ENCODE measurements at places on chromosomes 11 and 22.

- DNase-seq: peak; percentile 16
These were observed 2.5 kb upstream of the RASGRP2 start for GRCh38 chr11:64746486-64746885.

- DNase-seq: no peak
These were observed 30.1 kb upstream of the CSNK1E start for GRCh38 chr22:38347181-38347943.

- DNase-seq: no peak
These were observed 2.1 kb downstream of the SMIM38 start for GRCh38 chr11:69157822-69158231.

GRCh38 chr11:119236490-119236889, 30.4 kb downstream of the CBL start:
- DNase-seq: no peak

- DNase-seq: peak; percentile 74
These were observed 56.7 kb downstream of the TP53I11 start for GRCh38 chr11:44893846-44894617.

DNA sequence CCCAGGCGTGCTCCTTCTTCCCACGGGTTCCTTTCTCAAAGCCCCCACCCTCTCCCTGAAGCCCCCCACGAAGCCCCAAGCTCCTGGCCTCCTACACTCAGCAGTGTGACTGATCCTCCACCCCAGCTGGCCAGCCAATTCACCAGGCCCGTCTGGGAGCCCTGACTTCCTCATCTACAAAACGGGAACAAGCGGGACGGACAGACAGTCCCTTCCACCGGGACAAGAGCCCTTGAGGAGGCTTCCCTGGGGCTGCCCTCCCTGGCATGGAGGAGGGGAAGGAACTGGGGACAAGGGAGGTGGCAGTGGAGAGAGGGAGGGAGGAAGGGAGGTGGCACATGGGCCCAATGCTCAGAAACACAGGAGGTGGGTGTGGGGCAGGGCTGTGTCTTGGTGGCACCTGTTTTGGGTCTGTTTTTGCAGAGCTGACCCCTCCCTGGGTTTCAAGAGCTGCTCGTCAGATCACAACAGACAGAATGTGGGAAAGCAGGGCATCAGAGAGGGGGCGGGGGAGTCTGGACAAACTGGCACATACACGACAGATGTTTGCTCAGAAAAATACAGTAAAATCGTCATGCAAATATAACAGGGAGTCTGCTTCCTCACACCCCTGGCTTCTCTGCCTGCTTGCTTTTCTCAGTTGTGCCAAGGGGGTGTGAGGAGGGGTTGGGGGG, 56.8 kb downstream of the ELFN2 start:
- DNase-seq: no peak

DNA sequence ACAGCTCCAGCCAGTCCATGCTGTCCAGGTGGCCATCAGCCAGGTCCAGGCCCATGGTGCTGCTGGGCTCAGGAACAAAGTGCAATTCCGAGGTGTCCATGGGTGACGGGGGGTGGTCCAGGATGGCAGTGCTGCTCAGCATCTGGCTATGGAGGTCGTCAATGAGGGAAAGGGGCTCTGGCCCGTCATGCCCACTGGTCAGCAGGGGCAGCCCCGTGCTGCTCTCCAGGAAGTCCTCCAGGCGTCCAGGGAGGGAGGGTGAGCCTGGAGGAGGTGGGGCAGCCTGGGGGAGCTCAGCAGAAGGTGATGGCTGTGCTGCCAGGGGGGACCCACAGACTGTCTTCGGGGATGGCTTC, 41.1 kb downstream of the SGSM3 start:
- no peak for DNase-seq

DNA sequence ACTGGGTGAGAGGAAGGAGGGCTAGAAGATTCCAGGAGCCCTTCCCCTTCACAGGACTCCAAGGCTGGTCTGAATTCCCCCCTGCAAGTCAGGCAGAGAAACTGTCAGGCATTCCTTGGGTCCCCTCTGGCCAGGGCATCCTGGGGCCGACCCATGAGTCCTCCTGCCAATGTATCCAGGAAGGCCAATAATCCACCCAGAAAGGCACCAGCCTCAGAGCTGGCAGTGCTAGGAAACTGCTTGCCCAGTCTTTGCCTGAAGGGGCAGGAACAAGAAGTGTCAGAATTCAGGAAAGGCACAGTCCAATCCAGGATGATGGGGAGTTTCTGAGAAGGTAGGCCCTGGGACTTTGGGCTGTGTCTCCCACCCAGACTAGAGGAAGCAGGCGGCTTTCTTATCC, 41.0 kb downstream of the BUD13 start:
- DNase-seq: no peak

DNA sequence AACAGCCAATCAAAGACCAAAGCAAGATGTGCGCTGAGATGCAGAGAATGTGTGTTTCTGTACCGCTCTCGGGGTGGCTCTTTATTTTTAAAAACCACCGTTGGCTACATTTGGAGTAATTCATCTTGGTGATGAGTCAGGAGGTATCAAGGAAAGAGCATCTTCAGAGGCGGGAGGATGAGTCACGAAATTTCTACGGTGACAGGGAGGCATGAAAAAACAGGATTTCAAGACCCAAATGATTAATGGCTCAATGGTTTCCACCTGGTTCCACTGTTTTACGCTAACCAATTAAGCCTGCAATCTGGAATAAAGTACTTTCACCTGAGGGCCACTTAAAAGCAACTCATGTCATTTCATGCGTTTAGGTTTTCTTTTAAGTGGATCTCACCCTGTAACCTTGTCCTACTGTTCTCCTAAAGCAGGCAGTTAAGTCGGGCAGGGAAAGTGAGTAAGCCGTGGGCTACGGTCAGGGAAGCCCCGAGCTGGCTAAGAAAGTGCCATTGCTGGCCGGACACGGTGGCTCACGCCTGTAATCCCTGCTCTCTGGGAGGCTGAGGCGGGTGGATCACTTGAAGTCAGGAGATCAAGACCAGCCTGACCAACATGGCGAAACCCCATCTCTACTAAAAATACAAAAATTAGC, 74.6 kb downstream of the CELSR1 start:
- no peak for DNase-seq

- DNase-seq: no peak
These were observed 27.1 kb downstream of the CYTH4 start for GRCh38 chr22:37309211-37310074.

GRCh38 chr11:35978183-35978582, 34.3 kb downstream of the LDLRAD3 start:
- DNase-seq: no peak

DNA sequence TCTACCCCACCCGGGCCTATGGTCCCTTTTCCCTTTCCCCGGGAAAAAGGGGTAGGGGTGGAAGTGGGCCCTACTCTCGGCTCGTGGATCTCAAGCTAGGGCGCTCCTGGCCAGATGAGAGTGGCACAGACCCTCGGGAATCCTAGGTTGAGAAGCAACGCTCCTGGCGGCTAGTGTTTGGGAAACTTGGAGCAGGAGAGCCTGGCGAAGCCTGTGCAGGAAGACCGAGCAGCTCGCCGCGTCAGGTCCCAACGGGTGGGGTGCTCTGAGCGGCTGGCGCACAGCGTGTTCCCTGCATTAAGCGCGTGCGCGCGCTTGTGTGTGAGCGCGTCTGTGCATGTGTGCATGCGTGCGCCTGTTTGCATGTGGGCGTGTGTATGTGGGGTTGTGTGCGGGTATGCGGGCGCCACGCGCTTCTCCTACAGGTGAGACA, 7.1 kb upstream of the FLI1 start:
- DNase-seq: peak; percentile 67

DNA sequence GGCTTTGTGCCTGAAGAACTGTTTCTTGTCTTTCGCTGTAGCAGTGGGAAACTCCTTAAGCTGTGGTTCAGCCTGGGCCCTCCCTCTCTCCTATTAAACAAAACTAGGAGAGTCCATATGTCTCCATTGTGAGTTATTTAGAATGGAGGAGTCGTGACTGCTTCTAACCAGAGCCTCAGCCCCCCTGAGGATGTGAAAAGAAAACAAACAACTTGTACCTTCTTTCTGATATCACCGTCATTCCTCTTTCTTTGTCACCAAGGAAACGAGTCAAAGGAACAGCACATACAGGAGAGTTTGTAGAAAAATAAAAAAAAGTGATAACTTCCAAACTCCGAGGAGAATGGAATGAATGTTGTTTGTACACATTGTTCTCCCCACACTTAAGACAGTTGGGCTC, 11.6 kb upstream of the EXT2 start:
- no peak for DNase-seq

GRCh38 chr11:111454561-111455192, 57.5 kb downstream of the BTG4 start:
- peak; percentile 61 for DNase-seq

- DNase-seq: no peak
These were observed 20.1 kb upstream of the SCGB1D1 start for GRCh38 chr11:62169935-62170334.

DNA sequence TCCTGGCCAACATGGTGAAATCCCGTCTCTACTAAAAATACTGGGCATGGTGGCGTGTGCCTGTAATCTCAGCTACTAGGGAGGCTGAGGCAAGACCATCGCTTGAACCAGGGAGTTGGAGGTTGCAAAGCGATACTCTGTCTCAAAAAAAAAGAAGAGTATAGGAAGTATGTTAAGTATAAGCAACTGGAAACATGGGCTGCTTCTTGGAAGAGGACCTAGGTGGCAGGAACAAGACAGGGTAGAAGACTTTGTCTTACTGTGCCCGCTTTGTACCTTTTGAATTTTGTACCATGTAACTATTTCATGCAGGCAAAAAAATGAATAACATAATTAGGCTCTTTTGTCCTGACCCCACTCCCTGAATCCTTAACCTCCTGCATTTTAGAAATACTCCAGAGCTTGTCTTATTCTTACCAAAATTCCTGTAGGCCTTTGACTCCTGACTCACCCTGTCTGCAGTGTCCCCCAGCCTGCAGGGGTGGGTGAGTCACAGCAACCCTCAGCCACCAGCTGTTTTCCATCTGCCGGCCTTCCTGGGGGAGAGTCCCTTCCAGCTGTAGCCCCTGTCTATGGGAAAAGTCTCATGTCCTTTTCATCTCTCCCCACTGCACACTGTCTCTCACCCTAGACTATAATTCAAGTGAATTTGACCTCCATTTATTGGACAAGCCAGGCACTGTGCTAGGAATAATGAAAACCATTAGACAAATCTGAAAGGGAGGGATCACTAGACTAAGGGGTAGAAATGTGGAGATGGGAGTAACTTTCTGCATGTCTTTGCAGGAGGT, 41.8 kb downstream of the TXN2 start:
- peak; percentile 70 for DNase-seq

DNA sequence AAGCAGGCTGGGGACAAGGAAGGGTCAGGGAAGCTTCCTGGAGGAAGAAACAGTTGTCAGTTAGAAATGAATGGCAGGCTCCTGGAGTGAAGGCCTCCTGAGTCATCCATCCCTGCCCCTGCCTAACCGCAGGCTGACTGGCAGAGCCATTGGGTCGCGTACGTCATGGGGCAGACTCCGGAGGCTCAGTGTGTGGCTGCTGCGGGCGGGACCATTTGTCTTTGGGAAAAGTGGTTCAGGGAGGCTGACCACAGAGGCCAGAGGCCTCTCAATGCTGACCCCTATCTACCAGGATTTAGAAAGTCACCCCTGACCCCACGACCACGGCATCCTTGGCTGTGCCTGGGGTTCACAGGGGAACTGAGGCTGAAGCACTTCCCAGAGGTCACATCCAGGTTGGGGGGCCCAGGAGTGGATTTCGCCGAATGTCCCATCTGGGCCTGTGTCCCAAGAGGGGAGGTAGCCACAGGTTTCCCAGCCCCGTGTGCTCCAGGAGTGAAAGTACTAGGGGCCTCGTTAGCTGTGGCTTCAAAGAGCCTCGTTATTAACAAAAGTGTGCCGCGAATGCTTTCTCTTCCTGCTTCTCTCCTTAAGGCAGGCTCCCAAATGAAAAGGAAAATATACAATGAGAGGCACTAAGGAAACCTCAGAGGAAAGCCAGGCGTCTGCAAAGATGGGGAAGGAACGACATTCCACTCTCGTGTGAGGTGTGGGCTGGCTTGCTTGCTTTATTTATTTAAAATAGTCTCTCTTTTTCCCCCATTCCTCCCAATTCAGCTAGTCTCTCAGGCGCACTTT, 58.9 kb downstream of the FLRT1 start:
- DNase-seq: no peak

DNA sequence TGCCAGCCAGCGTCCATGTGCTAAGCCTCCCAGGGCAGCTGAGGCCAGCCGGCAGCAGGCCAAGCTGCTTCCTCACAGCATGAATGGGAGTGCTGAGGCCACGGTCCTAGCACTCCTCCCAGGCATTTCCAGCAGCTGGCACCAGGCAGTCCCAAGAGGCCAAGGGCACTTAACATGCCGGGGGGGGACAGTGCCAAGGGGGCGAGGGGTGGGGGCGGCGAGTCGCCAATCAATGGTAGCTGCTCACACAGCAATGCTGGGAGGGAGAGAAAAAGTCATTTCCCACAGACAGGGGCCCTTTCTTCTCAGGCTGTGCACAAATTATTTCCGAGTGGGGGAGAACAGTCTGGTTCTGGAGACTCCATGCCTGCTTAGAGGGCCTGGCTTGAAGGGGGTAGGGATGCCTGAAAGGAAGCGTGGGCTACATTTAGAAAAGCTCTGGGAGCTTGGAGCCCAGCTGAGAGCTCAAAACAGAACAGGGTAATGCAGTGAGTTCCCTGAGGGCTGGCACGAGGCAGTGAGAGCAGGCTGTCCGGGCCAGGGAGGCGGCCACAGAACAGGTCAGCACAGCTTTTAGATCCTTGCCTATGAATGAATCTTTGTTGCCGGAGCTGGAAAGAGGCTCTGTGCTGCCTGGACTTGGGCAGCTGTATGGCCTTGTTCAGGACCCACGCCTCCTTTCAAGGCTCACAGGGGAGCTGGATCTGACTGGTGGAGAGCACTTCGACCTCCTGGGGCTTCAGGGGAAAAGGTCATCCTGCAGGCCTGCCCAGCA, 14.4 kb upstream of the TBC1D10A start:
- peak; percentile 67 for DNase-seq

DNA sequence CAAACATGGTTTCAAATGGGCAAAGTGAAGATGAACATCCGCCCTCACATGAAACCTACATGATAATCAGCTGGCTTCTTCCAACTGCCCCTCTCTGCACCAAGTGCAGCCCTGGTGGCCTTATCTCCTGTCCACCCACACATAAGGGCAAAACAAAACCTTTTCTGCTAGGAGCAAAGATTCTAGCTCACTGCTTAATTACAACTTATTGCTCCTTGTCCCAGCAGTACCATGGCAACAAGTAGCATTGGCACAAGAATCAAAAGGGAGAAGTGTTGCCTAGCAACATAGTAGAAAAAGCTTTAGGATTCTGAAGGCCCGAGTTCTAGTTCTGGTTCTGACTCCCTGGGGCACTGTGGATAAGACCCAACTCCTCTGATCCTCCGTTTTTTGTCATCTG, 68.7 kb upstream of the BMAL1 start:
- DNase-seq: no peak

DNA sequence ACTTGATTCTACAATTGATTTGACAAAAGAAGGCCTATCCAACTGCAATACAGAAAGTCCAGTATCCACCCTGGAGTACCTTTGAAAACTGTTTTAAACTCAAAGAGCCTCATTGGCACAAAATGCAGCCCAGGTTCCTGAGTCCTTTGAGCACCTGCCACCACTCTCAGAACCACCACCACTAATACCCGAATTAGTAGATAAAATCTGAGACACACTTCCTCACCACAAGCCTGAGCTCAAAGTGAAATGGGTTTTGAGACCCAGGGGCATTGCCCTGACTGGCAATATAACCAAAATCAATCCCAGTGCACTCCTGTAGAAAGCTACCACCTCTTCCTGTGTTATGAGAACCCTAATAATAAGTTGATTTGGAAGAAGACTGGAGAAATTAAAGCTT, 215.7 kb downstream of the CSNK2A3 start:
- no peak for DNase-seq
